NCI-H2081 (cell line): ENCODE measurements at places on chromosomes 6 and 20.

GRCh38 chr6:88574031-88574430 lies 389.4 kb downstream of the RNGTT start:
- DNase-seq, result no peak

DNA sequence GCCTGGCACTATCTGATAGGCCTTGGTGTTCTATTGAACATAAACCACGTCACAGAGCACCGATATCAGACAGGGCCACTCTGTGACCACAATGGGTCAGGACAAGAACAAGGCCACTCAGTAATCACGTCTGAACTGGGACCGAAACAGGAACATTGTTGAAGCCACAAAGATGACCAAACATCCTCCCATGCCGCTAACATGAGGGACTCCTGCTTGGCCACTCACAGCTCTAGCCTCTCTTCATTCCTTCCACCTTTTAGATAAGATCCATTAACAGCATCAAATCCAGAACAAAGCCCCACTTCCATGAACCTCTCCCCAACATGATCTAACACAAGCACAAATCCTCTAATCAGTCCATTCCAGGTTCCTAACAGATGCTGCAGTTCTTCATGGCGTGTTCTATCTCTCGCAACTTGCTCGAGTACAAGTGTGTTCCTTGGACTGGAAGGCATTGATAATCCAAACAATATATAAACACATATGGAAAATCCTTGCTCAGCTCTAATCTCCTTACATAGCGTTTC lies 7.4 kb downstream of the SIRT5 start:
- no peak for DNase-seq

GRCh38 chr6:129495652-129496051 lies 214.3 kb downstream of the ARHGAP18 start:
- DNase-seq, result no peak

GRCh38 chr6:141131616-141132015 lies 1001.1 kb upstream of the GJE1 start:
- DNase-seq, result no peak

GRCh38 chr6:31574106-31575061 lies 981 bp upstream of the TNF start:
- DNase-seq, result no peak
